ENCODE measurements at places on chromosomes 6 and 20.

GRCh38 chr6:42199106-42199981 lies 4.6 kb upstream of the GUCA1B start:
- no peak for DNase-seq
- H3K27ac ChIP-seq, result no peak overlapping the region
- H3K27me3 ChIP-seq, result no peaks in the 10 kb centered on the region

DNA sequence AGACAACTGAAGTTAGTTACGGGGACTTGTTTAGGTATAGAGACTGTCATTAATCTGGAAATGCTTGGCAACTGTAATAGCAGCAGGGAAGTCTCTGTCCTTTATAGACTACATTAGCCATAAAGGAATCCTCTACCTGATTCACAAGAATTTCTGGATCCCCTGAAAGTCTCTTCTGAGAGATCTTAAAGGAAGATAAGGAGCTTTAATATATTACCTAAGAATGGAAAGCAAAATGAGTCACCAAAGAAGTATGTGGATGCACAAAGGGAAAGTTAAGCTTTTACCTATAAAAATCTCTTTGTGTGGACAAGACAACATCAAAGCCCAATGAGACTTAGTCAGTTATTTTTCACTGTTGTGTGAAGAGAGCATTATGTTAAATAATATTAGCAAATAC lies 92.2 kb upstream of the RSPO3 start:
- no peak for DNase-seq
- H3K36me3 ChIP-seq, result no peaks in the 10 kb centered on the region
- H3K4me1 ChIP-seq, result no peaks in the 10 kb centered on the region
- no peak overlapping the region for H3K4me3 ChIP-seq

DNA sequence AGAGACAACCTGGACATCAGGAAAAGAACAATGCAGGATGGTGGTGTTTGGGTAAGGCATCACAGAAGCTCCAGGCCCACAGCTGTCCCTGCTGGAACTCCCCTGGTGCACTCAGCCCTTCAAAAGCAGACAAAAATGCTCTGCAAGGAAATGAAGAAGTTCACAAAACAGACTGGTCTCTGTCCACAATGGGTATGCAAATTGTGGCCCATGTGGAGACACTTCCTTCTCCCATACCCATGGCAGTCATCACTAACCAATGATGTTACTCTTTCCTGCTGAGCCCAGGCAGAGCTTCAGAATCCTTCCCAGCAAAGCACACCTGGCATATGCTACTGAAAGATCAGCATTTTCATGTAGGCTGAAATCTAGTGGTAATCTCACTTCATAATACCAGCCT lies 42.6 kb upstream of the PXDC1 start:
- no peak overlapping the region for H3K4me3 ChIP-seq
- no peaks in the 10 kb centered on the region for H3K4me1 ChIP-seq
- H3K27me3 ChIP-seq, result no peaks in the 10 kb centered on the region
- no peak for DNase-seq
- no peak overlapping the region for H3K27ac ChIP-seq
- H3K36me3 ChIP-seq, result no peaks in the 10 kb centered on the region

- H3K4me1 ChIP-seq, result peaks cover 8% of the 10 kb centered on the region
- H3K27me3 ChIP-seq, result no peaks in the 10 kb centered on the region
Measured at GRCh38 chr6:37072526-37072925, 67.1 kb downstream of the FGD2 start.

- H3K4me3 ChIP-seq, result no peak overlapping the region
- H3K36me3 ChIP-seq, result no peaks in the 10 kb centered on the region
- peaks cover 7% of the 10 kb centered on the region for H3K4me1 ChIP-seq
- H3K27me3 ChIP-seq, result no peaks in the 10 kb centered on the region
- DNase-seq, result no peak
- no peak overlapping the region for H3K27ac ChIP-seq
Measured at GRCh38 chr20:59429396-59429795, 129.0 kb downstream of the EDN3 start.

Data from CD4-positive, alpha-beta T cell (primary cell).